ENCODE measurements at places on chromosomes 11 and 22. TPM values are rescaled to one million over a fixed set of nuclear protein-coding genes. Genes with fewer than 3 reads are reported as not detected.

DNA sequence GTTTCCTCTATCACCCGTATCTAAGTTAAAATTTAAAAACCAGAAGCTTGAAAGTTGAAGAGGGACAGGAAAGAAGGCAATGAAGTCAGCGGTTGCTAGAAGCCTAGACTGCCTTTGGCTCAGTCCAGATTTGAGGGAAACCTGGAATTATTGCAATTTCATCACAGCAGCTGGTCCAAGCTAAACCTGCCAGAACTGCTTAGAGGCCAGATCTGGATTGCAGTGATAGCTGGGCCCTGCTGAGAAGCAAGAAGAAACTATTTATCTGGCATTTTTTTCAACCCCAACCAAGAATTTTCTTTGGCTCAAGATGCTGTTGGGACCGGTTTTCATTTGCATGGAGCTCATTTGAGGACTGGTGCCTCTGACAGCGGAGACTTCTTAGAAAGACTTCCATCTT, 121.5 kb upstream of the TEAD1 start:
- DNase-seq, result no peak

OTOG gene
- not detected for polyA plus RNA-seq

NXPE2 gene
- 0.04 TPM for polyA plus RNA-seq

DNA sequence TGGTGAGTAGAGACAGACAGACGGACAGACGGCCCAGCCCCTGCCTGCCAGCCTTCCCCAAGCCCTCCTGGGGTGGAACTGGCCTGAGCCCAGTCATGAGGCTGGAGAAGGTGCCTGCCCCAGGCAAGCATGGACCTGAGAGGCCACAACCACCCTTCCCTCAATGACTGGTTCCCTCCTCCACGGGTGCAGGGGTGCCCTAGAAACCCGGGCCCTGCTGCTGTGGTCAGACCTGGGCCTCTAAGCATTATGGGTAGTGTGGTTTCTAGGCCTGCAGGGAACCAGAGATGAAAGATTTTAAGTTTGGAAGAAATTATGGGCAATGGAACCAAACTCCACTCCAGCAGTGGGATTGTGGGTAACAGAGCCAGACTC, 13.5 kb downstream of the RHBDD3 start:
- DNase-seq, result no peak

GRCh38 chr11:134864233-134864967, 452.4 kb upstream of the B3GAT1 start:
- no peak for DNase-seq

- DNase-seq, result no peak
These were observed 6.7 kb downstream of the USP2 start for GRCh38 chr11:119374632-119375336.

TMEM151A gene
- not detected for polyA plus RNA-seq

- DNase-seq, result peak; percentile 25
These were observed 25.6 kb downstream of the YWHAH start for GRCh38 chr22:31969789-31970489.

- DNase-seq, result no peak
These were observed 62.6 kb upstream of the OLFML1 start for GRCh38 chr11:7422544-7423331.

DNA sequence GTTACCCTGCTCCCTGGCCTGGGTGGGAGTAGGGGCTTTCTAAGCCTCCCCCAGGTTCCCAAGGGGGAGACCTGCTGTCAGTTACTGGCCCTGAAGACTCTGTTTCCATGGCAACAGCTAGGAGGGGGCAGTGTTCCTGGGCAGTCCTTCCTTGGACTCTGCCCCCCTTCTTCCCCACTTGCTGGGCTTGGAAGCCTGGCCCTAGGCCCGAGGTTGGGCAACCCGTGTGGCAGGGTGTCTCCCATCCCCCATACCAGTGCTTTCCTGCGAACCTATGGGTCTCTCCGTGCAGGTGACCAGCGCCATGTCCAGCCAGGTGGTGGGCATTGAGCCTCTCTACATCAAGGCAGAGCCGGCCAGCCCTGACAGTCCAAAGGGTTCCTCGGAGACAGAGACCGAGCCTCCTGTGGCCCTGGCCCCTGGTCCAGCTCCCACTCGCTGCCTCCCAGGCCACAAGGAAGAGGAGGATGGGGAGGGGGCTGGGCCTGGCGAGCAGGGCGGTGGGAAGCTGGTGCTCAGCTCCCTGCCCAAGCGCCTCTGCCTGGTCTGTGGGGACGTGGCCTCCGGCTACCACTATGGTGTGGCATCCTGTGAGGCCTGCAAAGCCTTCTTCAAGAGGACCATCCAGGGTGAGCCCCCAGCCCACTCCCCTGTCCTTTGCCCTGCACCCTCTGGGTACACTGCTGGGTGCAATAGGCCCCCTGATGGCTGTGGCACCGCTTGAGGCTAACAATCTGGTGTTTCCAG, 1.7 kb downstream of the ESRRA start:
- no peak for DNase-seq
